ENCODE measurements at places on chromosomes 13 and 19.

DNA sequence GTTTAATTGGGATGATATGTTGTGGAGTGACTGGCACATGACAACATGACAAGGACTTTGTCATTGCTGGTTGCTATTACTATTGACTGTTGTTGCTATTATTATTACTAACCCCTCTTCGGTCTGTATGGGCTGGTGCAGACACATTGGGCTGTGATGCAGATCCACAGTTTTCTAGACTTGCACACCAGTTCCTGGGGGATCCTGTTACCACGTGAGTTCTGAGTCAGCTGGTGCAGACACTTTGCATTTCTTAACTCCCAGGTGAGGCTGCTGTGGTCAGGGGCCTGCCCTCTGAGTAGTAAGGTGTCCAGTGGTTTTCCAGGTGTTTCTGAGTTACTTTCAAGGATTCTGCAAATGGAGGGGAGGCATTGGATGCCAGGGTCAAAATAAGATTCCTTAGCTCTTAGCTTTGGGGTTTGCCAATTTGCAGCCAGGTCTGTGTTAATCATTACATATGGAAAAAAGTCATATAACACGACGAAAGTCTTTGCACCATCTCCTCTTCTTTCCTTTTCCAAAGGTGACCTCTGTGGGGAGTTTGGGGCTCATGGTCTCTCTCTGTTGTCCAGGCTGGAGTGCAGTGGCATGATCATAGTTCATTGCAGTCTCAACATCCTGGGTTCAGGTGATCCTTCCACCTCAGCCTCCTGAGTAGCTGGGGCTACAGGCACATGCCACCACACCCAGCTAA lies 19.3 kb downstream of the BICRA start:
- no peak for DNase-seq

DNA sequence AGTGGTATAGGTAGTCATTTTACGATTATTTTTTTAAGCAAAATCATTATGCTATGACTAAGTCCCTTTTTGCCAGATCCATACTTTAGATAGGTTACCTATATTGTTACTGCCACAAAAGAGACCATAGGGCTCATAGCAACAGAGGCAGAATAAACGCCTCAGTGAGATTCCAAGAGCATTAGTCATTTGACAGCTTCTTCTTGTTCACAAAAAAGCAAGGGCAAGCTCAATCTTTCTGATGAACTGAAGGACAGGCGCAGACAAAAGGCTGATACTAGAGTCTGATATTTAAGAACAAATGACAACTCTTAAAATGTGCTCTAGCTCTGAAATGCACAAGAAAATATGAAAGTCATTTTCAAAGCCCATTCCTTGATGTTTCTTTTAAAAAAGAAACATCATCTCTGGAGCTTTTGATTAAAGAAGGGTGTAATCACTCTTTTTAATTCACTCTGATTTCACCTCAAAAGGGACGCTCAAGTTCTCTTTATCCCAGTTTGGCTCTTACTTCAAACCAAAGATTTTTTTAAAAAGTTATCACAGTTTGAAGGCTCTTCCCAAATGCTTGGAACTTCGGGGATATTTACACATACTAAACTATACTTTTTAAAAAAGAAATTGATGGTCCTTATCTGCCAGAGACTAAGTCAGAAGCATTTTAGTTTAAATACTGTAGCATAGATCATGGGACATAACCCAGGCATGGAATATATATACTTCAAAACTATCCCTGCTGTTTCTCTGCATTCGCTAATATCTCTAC lies 187.2 kb downstream of the EFNB2 start:
- DNase-seq, result peak; percentile 21

DNA sequence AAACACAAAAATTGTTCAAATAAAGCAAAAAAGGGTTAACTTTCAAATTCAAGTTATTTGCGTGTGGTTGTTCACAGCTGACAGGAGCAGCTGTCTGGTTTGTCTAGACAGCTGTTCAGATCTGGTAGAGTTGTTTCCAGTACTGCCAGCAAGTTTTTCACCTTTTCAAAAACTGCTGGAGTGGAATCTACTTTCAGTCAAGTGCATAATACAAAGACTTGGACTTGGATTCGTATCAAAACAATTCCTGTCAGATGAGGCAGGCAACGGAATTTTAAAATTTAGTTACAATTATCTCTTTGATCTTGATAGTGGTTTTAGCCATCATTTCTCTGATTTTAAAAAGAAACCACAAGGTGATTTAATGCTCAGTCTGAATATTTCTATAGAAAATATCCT lies 51.7 kb upstream of the EEF1AKMT1 start:
- no peak for DNase-seq

DNA sequence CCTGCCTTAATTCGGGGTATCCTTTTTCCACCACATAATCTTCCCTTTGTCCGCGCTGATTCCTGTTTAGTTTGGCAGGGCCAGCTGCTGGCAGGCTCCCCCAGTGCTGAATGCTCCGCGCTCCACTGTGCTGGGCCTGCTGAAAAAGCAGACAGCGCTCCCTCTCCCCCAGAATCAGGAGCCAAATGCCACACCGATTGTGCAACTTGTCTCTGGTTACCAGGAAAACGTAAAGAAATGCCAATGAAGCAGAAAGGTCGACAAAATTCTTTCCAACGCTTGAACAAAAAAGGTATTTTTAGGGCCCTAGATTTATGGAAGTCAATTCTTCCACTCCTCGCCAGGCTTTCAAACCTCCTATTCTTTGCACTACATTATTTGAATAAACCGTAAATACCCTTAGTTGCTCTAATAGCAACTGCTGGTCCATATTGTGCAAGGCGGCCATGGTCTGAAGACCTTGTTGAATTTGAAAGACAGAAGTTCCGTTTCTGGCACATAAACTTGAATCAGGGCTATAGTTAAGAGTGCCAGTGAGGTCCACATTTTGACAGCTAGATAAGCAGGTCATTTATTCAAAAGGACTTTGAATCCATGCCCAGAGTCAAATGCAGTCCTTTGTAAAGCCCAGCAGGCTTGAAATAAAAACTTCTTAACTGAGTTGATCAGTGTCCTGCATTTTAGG lies 206.7 kb upstream of the RFC3 start:
- peak; percentile 91 for DNase-seq

- no peak for DNase-seq
Measured at GRCh38 chr19:7645163-7645562, 8.3 kb downstream of the STXBP2 start.

DNA sequence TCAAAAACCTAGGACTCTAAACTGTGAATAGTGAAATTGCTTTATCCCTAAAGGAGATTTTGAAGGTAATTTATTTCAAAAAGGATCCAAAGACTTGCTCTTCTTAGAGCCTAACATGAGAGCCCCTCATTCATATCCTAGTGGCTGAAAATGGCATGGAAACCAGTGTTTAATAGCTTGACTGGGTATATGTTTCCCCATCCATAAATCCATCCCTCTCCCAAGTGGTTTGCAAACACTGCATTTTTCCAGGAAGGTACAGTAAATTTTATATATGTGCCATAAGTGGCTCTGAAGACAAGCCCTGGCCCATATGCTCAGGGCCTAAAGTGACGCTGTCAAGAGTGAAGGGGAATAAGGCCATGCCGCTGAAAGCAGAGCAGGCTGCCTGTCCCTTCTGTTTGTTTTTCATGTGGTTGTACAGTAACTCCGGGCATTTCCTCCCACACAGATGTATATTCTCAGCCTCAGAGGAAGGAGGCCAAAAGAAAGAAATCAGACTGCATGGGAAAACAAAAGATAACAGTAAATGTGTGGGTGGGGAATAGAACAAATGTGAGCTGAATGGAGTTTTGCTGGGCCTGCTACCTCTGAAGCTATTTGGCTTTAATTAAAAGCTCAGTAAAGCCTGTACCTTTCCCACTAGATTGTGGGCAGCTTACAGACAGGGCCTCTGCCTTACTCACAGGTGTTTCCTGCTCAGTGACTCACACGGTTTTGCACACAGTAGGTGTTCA lies 181.9 kb downstream of the PCDH9 start:
- DNase-seq, result no peak

DNA sequence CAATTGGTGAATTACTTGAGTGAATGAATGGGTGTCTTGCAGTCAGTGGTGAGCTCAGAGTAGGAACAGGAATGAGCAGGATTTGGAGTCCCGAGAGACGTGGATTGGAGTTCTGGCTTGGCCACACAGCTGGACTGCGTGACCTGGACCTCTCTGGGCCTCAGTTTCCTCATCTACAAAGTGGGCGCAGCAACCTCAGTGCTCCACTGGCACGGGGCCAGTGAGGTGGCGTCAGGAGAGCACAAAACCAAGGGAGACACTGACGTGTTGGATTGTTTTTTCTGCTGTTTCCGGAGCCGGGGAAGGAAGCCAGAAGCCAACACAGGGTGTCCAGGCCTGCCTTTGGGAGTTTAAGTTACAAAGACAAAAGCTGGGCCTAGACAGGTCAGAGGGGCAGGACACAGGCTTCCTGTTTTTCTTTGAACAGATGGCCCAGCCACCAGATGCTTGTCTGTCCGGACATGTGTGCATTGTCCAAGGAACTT lies 6.5 kb upstream of the DOCK6 start:
- no peak for DNase-seq

GRCh38 chr19:32969549-32969948 lies 2.2 kb downstream of the CEP89 start:
- DNase-seq, result no peak

GRCh38 chr13:84439108-84439507 lies 556.8 kb upstream of the SLITRK1 start:
- no peak for DNase-seq

DNA sequence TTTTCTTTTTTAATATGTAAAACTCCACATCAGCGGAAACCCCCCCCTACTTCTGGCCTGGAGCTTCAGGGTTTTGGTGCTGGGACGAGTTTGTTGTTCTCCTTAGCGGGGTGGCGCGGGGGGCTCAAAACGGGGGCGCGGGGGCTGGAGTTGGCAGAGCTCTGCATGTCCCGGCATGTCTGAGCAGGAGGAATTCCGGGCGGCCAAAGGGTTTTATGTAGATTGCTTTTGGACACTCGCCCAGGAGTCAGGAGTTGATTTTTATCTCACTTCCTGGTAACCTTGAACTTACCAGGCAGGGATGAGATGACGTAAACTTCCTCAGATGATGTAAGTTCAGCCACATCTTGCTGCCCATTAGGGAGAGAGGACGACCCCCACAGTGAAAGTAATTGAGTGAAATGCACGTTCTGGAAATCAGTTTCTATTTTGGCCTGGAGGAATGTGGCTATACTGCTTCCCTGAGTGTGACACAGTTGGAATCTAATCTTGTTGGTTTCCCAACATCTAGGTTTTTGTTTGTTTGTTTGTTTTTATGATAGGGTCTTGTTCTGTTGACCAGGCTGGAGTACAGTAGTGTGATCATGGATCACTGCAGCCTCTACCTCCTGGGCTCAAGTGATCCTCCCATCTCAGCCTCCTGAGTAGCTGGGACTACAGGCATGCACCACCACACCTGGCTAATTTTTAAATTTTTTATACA lies 21.0 kb upstream of the GDF15 start:
- no peak for DNase-seq

- DNase-seq, result no peak
Measured at GRCh38 chr19:703651-704446, 4.9 kb upstream of the PALM start.

DNA sequence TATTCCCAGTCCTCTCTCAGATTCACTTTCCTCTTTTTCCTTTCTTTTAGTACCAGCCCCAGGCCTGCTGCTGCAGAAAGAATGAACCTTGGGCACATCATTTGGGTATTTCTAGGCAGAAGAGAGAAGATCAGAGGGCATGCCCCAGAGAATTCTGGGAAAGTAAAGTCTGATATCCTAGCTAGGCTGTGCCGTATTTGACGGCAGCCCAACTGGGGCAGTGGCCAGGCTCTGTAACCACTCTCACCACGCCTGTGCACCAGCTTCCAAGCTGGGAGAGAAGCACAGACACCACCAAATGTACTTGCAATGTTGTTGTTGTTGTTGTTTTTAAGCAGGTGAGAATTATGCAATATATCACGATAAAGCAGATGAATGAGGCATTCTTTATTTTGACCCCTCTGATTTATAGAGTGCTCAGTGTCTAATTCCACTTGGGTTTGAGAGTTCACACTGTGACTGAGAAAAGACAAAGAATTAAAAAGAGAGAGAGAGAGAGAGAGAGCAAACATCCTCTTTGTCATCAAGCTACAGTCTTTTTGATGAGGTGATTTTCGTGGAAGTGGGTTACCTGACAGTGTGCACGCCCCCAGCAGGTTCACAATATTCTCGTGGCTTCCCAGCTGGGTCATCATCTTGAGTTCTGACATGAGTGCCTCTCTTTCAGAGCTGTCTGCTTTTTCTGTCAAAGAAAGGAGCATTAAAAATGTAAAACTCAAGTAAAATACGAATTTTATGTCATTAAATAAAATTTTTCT lies 39.3 kb upstream of the URAD start:
- no peak for DNase-seq

DNA sequence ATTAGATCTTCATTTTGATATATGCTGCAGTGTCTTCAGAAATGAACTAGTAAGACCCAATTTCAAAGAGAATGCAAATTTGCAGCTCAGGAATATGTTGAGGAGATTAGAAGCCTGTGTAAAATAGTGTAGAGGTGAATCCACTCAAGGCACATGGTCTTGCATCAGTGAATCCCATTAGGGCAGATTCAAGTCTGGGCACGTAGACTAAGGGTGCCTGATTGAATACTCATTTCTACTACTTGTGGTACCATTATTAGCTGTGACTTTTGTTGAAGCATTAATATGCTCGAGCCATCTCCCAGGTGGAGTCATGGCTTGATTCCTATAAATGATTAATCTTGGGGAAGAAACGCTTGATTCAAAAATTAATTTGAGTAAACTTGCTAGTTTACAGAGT lies 129.4 kb downstream of the AKAP11 start:
- peak; percentile 88 for DNase-seq

- DNase-seq, result peak; percentile 72
Measured at GRCh38 chr19:12564016-12564664, 12.9 kb upstream of the ZNF564 start.

GRCh38 chr13:100514788-100515409 lies 73.7 kb downstream of the GGACT start:
- DNase-seq, result peak; percentile 66

DNA sequence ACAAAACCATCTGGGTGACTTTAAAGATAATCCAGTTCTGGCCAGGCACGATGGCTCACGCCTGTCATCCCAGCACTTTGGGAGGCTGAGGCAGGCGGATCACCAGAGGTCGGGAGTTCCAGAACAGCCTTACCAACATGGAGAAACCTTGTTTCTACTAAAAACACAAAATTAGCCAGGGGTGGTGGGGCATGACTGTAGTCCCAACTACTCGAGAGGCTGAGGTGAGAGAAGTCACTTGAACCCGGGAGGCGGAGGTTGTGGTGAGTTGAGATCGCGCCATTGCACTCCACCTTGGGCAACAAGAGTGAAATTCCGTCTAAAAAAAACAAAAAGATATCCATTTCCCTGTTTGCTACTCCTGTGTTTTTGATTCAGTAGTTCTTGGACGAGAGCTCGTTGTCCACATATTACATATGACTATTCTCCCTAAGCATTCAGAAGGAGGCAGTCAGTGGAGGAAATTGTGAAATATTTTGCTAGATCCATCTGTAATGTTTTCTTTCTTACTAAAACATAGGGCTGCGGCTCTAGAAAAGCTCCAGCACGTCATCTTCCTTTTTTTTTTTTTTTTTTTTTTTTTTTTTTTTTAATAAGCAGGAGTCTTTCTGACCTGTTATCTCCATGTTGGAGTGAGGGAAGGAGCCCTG lies 33.6 kb downstream of the ZNF701 start:
- DNase-seq, result no peak
